ENCODE measurements at places on chromosomes 6 and 20.

DNA sequence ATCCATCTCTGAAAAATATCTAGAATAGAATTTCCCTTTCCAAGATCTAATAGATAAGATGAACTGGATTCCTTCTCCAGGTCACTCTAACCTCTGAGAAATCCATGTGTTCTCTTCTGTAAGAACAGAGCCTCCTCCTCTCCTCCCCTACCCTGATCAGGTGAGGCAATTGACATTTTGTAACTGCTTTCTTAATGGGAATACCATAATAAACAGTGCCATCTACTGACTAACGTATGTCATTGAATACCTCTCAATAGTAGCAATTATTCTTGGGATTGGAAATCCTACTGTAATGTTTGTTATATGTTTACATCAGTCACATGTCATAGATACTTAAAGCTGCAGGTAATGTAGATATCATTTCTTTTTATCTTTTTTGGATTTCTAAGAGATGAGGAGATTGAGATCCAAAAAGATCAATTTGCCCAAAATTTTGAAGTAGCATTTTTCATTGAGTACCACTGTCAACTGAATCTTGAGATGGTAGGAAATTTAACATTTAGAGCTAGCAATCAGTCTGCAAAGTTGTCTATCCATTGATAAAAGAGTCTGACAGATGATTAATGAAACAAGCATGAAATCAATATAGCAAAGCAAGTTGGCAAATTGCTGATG, 365.8 kb upstream of the HSF2 start:
- no peak for DNase-seq

GRCh38 chr6:71203206-71203605, 85.4 kb upstream of the OGFRL1 start:
- no peak for DNase-seq

DNA sequence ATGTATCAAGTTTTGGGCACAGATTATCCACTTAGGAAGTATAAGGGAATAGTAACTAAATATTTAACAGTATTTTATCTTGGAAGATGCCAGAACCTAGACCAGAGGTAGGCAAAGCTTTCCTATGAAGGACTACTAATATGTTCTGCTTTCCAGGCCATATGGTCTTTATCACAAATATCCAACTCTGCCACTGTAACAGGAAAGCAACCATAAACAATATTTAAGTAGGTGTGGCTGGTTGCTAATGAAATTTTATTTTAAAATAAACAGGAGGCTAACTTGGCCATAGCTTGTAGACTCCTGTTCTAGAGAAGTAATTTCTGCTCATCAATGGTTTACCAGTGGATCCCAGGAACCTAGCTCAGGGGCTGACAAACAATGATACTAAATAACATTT, 39.4 kb downstream of the NOL7 start:
- no peak for DNase-seq

DNA sequence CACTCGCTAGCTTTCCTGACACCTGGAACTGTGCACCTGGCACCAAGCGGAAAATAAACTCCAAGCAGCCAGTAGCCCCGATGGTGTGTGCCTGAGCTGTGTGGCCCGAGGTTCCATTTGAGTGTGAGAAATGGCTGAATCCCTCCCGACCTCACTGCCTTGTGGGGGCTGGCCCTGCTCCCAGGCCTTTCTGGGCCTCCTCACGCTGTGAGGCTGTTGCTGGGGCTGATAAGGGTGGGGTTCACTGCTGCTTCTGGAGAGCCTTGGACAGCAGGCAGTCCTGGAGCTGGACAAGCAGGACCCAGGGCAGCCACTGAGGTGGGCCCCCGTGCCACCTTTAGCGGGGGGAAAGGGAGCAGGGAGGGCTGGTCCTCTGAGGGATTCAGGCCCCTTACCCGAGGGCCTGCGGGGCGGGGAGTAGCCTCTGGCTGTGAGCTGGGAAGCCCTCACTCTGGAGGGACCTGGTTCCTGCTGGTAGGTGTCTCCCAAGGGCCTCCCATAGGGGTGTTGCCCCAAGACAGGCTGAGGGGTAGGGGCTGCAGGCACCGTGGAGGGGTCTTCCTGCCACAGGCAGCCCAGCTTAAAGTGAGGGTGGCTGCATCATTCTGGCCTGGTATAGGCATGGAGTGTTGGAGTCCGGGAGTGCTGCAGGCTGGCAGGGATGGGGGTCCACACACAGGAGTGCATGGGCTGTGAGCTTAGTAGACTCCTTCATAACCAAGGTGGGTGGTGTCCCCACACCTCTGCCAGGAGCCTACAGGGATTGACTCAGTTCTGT, 1.7 kb downstream of the PPDPF start:
- no peak for DNase-seq

GRCh38 chr6:43472515-43472914, 4.9 kb upstream of the TJAP1 start:
- no peak for DNase-seq

DNA sequence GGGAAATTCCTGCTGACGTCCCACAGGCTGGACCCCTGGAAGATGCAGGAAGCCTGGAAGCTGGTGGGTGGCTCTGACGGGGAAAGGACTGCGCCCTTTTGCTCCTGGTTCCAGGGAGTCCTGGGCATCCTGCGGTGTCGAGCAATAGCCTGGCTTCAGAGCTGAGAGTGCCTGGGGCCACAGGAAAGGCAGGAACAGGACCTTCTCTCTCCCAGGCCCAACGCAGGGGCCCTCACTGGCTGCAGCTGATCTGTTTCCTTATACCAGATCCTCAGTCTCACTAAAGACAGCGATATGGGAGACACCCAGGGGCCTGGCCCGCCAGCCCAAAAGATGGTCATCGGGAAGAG, 1.4 kb downstream of the B3GALT4 start:
- no peak for DNase-seq

GRCh38 chr6:53818858-53819609, 24.2 kb downstream of the LRRC1 start:
- DNase-seq = no peak

GRCh38 chr20:19376451-19377229, 164.2 kb downstream of the SLC24A3 start:
- no peak for DNase-seq

GRCh38 chr6:80488190-80488589, 381.7 kb downstream of the BCKDHB start:
- no peak for DNase-seq

DNA sequence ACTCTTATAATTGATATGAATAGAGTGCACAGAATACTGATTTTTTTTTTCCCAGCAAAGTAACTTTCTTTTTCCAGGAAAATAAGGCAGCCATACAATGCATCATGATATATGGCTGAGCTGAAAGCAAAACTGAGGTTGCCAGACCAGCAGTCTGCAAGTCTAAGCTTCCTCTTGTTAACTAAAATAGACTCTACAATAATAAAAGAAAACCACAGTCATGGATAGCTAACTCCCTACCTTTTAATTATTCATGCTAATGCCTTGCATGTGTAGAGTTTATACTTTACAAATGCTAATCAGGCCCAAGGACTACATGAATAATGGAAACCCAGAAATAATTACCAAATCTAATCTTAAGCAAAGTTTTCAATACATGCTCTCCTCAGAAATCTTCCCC, 47.4 kb downstream of the MAP7 start:
- DNase-seq = no peak

- DNase-seq = no peak
Measured at GRCh38 chr6:50600280-50600679, 113.0 kb upstream of the TFAP2D start.

GRCh38 chr20:31819083-31819784, at the start of gene MYLK2:
Gene MYLK2 (plus strand): TSS chr20:31819356. CDS start chr20:31819581, 225 bp downstream.
- DNase-seq = no peak

- DNase-seq = no peak
Measured at GRCh38 chr6:85614780-85615179, 21.1 kb upstream of the SNX14 start.

- DNase-seq = no peak
Measured at GRCh38 chr6:100230115-100230952, 234.4 kb downstream of the SIM1 start.

GRCh38 chr6:49790341-49790740, 3.3 kb upstream of the PGK2 start:
- no peak for DNase-seq

DNA sequence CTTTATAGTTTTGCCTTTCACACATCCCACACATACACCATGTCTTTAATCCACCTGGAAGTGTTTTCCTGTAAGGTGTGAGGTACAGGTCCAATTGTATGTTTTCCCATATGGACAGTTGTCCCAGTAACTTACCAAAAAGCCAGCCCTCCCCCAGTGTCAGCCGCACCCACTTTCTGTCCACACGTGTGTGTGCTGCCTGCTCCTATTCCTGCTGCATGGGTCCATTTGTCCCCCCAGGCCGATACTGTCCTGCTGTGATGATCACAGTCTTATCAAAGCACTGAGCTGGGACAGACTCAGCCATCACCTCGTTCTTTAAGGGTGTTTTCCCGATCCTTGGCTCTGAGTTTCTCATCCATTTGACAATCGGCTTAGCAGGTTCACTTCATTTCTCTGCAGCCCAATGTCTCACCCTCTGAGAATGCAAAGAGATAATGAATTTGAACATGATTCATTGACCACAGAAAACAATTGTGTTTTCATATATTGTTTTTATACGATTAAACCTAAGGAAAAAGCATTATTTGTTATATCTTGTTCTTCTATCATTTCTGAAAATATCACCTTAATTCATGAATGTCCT, 9.6 kb downstream of the VSX1 start:
- DNase-seq = no peak

GRCh38 chr20:49381558-49382493, 100.6 kb downstream of the KCNB1 start:
- no peak for DNase-seq

DNA sequence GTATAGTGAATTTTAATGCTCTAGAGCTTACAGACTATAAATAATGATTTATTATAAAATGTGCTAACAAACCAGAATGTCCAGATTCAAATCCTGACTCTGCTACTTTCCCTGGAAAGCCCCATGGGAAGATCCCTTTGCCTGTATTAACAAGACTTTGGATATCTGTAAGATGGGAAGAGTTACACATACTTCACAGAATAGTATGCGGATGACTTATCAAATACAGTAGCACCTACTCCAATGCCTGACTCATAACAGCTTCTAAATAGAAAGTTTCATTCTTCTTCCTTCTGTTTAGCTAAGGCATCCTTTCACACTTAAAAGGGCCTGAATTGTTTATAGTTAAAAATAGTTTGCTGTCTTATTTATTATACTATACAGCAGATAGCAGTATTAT, 166.3 kb downstream of the KCNQ5 start:
- no peak for DNase-seq

- DNase-seq = no peak
Measured at GRCh38 chr6:38134704-38135088, 315.2 kb downstream of the ZFAND3 start.

GRCh38 chr6:35497571-35498421, 917 bp upstream of the TEAD3 start:
- DNase-seq = no peak

GRCh38 chr6:105209950-105210706, 30.3 kb upstream of the POPDC3 start:
- no peak for DNase-seq

DNA sequence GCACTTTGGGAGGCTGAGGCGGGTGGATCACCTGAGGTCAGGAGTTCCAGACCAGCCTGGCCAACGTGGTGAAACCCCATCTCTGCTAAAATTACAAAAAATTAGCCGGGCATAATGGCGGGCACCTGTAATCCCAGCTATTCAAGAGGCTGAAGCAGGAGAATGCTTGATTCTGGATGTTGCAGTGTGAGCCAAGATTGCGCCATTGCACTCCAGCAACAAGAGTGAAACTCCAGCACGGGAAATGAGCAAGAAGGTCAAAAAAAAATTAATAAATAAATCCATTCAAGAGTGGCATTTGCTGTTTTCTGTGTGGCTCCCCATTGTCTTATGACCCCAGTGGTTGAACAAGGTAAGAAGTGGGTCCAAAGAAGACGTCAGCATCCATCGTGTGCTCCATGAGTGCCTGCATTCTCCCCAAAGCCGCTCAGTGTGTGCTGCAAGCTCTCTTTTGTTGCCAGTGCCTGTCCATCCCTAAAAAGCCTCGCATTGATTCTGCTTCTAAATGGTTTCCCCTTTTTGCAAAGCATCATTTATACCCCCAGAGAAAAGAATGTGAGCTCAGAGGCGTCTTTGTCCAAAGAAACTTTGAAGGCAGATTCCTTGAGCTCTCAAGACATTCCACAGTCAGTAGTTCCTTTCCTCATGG, 38.8 kb upstream of the MAP3K4 start:
- no peak for DNase-seq

DNA sequence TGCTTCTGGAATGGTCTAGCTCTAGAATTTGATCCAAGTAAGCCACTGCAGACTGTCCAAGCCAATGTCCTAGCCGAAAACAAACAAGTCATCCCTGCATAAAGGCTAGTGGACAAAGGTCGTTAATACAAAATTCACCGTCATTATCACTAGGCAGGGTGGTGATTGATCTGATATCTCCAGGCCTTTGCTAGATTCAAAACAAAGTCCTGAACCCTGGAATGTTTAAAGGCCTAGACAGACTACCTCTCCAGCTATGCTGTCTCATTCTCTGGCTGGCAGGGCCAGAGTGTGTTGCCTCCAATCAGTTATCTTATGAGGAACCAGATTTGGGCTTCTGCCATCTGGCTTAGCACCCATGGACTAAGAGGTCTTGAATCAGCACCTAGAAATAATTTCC, 38.3 kb downstream of the MAP7 start:
- no peak for DNase-seq

DNA sequence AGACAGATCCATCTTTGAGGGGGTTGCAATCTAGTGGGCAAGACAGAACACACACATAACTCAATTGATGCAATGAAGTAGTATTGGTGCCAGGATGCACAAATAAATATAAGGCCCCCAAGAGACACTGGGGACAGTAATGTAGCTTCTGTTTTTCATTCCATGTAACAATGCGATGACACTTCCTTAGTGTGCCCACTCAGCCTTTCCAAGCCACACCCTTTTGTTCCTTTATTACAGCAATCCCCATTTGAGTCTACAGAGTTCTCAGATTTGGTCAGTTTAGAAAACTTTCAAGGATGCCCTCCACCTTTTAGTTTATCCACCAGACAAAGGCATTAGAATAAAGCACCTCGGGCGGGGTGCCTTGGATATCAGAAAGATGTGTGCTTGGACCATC, 15.5 kb downstream of the TGM3 start:
- no peak for DNase-seq

DNA sequence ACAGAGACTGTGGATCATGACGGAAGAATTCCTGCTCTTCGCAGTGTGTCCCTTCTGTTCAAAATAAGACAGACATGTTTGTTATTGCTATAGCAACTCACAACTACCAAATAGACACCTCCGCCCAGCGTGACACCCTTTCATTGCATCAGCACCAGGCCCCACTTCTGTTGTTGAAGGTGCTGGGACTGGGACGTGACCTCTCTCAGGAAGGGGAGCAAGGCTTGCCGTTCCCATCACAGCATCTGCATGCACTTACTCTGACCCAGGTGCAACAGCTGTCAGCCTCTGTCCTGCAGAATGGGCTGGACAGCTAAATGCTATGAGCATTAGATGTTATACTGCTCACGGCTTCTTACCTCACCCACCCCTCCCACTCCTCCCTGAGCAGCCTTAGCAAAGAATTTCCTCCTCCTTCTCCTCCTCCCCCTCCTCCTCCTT, 94.1 kb downstream of the DACT2 start:
- no peak for DNase-seq
